ENCODE measurements at places on chromosomes 2 and 18.

DNA sequence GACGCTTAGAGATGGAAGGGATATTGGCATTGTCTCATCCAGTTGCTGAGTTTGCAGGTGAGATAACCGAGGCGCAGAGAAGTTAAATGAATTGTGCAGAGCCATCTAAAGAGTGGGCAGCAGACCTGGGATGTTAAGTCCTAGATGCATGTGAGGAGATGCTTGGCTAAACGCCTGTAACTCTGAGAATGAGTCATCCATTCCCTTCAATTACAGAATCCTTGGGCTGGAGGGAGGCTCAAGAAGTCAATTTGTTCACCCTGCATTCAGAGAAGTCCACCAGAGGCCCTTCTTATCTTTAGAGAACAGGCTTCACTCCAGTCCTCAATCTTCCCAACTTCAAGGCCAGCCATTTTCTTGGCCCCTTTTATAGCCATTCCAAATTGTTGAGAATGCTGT, 1.6 kb downstream of the EHD3 start:
- no peak for DNase-seq

DNA sequence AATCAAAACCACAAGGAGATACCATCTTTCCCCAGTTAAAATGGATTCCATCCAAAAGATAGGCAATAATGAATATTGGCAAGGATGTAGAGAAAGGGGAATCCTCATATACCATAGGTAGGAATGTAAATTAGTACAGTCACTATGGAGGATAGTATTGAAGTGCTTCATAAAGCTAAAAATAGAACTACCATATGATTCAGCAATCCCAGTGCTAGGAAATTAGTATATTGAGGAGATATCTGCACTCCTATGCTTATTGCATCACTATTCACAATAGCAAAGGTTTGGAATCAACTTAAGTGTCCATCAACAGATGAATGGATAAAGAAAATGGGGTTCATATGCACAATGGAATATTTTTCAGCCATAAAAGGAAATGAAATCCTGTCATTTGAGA, 251.2 kb downstream of the ZNF804A start:
- DNase-seq = no peak

DNA sequence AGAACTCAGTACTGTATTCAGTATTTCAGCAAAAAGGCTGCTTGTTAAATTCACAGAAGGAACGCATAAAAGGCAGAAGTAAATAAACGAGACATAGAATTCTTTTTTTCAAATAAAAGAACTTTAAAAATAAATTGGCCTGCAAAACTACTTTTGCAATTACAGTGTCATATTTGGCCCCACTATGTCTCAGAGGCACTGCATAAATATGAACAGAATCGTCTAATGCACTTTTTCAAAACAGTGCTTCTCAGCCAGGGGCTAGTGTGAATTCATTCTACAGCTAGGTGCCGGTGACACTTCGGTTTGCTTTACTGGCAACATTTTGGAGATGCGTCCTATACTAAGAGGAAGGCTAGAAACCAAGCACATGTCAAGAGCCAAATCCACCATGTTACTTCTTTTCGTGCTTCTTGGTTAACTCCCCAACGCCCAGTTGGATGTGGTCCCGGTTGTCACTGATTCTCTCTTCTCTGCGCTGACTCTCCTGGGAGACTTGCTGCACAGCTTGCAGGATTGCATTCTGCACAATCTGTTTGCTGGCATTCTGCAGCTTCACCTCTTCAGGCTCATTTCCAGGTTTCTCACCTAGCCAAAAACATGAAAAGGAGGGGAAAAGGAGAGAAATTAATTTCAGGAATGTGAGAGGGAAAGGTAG, 51.8 kb downstream of the AKAIN1 start:
- DNase-seq = no peak

GRCh38 chr2:99821039-99821438, 321.4 kb downstream of the AFF3 start:
- DNase-seq = no peak

DNA sequence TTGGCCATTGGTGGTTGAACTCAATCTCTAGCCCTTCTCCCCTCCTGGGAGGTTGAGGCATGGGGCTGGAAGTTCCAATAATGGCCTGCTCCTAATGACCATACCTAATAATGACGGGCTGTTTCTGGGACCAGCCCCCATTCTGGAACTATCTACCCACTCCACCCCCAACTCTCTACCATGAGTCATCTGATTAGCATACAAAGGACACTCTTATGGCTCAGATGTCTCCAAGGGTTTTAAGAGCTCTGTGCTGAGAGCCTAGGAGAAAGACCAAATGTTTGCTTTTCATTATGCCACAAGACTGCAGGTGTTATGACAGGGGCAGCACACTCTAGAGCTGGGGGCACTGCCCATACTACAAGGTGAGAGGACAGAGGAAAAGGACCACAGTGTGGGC, 137.0 kb upstream of the NCKAP5 start:
- no peak for DNase-seq

GRCh38 chr18:13680612-13681011, 45.7 kb downstream of the FAM210A start:
- DNase-seq = no peak

GRCh38 chr2:229952256-229952835, 30.0 kb downstream of the FBXO36 start:
- DNase-seq = no peak

DNA sequence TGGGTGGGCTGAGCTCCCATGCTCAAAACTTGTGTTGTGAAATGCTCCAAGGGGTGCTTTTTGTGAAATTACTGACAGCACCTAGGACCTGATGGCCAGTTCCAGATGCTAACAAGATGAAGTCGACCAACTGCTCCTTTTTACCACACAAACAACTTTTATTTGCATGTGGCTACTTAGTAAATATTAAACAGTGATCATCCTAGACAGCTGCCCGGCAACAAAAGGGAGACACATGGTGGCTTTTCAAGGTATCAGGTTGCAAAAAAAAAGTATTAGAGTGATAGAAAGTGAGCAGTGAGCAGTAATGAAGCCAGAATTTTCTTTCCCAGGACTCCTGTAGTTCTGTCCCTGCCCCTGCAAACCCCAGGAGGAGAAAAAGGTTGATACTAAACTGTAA, 118.5 kb downstream of the RPIA start:
- no peak for DNase-seq

DNA sequence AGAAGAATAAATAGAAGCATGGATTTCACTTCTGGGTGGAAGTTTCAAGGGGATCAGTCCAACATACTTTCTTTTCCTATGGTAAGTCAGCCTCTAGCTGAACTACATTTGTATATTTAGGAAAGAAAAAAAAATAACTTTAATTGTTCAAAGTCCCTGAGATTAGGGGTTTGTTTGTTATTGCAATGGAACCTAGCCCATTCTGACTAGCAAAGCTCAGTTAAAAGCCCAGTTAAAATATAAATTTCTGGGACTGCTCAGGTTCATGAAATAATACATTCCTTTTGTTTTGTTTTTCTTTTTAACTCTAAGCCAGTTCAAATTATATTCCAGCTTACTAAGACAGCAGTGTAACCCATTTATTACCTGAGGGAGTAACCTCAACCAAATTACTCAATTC, 2069.6 kb upstream of the CELF4 start:
- no peak for DNase-seq

DNA sequence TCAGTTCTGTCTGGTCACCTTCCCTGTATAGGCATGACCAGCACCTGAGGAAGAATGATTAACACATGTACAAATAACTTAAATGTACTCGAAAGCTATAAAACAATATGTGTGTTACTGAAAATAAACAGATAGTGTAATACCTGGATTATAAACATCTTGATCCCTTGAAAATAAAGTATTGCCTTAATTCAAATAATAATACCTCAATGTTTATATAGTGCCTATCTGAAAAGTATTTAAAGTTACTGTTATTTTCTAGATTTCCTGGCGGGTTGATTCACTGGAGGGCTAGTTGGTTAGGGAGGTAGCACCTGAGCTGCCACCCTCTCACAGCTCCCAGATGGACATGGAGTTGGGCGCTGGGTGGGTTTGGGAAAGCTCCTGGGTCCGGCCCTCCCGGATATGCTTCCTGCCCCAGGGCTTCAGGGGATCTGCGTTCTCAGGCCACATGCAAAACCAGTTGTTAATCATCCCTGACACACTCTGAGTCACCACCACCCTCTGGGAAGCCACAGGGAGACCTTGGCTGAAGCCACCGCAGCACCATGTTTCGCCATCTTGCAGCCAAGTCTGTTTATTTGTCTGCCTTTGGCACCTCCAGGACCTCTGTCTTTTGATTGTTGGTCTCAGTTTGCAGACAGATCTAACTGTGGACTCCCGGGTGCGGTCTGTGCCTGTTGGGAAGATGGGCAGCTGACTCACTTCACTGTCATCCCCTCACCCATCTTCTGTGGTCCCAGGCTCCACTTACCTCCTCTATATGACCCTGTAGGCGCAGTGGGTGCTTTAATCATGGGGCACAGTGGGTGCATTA, 35.3 kb downstream of the RAB31 start:
- no peak for DNase-seq

DNA sequence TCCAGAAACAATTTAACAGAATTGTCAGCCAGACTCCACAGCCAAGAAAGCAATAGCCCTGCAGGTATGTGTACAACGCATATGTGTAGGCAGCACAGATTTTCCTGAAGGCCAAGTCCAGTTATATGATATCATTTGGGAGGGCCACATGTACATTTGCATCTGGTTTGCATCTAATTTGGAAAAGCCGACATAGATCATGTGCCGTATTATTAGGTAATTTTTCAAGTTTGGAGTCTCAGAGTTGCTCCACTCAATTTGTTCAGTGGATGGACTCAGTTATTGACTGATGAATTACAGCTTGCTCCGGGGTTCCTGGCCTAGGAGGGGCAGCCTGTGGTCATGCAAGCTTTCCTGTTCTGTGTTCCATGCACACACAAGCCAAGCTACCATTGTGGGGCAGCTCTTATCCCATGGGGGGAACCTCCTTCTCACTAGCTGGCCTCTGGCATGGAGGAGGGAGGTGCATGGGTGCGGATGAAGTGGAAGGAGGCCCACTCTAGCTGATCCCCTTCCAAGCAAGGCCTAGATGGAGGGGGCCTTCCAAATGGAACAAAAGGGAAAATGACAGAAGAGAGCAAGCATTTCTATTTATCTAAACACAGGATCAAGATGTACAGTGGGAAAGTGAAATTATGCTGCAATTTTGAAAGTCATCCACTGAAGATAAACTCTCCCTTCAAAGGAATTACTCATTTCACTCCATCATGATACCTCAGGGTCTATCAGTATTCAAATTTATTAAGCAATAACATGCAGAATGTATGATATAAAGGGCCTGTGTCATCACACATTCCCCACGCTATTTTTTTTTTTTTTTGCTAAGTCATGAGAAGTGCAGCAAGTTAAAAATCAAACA, 202.6 kb upstream of the SMAD2 start:
- DNase-seq = no peak

All from activated CD4-positive, alpha-beta T cell treated with anti-CD3 and anti-CD28 coated beads for 24 hours (primary cell).